ENCODE measurements at places on chromosomes 7 and 10.

- DNase-seq = peak; percentile 82
Observed at GRCh38 chr7:133252858-133253518, at the start of gene EXOC4. Gene EXOC4 (plus strand): TSS chr7:133253078.

GRCh38 chr10:25959540-25960232 lies 25.7 kb downstream of the MYO3A start:
- DNase-seq = no peak

- DNase-seq = no peak
Observed at GRCh38 chr7:3301831-3302618, 973 bp downstream of the SDK1 start.

DNA sequence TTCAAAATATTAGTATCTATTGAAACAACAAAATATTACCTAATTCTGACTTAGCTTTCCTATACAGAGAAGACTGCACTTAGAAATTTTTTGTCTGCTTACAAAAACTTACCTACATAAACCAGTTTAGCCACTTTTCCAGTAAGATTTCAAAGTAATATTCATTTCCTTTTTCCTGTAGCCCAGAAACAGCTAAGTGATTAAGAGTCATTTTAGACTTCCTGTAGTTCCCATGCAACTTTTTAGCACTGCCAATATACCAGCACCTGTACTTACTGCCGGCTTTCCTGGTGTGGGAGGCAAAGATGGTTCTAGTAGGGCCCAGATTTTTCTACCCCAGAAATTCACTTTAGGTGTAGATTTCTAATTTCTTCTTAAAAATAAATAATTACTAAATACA lies 21.8 kb downstream of the NT5C2 start:
- DNase-seq = no peak

GRCh38 chr10:125035136-125035535 lies 93.2 kb downstream of the ZRANB1 start:
- no peak for DNase-seq

DNA sequence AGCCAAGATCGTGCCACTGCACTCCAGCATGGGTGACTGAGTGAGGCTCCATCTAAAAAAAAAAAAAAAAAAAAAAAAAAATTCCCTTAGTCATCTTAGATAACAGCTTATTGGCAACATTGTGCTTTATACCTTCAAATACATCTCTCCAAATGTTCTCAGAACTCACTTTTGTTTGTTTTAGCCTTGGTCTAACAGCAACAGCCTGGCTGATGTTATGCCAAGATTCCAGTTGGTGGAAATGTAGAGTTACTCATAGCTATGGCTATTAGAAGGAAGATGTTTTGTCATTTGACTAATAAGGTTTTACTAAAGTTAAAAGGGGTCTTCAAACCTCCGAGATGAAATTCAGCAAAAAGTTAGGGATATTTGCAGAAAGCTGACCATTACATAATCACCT lies 481.4 kb downstream of the NEBL start:
- DNase-seq = no peak

DNA sequence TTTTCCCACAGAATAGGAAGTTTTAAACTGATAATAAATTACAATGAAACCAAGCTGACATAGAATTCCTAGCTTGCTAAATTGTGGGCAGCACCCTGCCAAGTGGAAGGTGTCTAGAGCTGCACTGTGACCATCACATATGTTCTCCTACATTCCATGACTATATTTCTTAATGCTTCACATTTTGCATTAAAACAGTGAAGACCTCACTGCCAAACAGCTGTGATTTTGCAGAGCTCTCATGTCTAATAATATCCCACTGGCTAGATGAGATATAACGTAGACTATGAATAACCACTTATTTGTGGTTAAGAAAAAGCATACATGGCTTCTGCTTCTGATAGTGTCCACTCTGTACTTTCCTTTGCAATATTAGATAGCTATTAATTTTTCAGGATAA lies 228.3 kb upstream of the TEX47 start:
- no peak for DNase-seq

GRCh38 chr10:111139567-111139966 lies 62.7 kb downstream of the ADRA2A start:
- DNase-seq = no peak

- DNase-seq = no peak
Observed at GRCh38 chr10:14658331-14659127, 116.2 kb downstream of the FAM107B start.

- DNase-seq = no peak
Observed at GRCh38 chr10:69631566-69631965, 1.5 kb downstream of the FAM241B start.

GRCh38 chr10:4652111-4653010 lies 173.6 kb upstream of the AKR1E2 start:
- no peak for DNase-seq

- no peak for DNase-seq
Observed at GRCh38 chr10:32065856-32066255, 9.6 kb upstream of the KIF5B start.

- DNase-seq = peak; percentile 44
Observed at GRCh38 chr10:87818505-87819288, 671 bp upstream of the ATAD1 start.

GRCh38 chr10:132446661-132447445 lies 49.9 kb downstream of the PWWP2B start:
- peak; percentile 32 for DNase-seq

DNA sequence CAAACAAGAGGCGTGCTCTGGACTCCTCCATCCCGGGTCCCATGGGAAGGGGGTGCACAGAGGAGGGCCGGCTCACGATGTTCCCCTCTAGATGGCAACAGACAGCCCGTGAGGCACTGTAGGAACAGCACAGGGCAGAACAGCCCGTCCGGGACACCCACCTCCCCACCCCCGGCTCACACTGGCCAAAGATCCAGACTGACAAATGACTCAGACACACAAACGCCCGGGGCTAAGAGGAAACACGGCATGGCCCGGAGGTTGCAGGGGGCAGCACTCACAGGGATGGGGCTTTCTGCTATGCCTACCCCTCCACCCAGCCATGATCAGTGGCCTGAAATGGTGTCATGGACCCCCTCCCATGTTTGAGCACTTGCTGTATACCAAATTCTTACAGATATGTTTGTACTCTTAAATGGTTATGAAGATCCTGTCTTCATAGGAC lies 4.9 kb upstream of the ELN start:
- no peak for DNase-seq

DNA sequence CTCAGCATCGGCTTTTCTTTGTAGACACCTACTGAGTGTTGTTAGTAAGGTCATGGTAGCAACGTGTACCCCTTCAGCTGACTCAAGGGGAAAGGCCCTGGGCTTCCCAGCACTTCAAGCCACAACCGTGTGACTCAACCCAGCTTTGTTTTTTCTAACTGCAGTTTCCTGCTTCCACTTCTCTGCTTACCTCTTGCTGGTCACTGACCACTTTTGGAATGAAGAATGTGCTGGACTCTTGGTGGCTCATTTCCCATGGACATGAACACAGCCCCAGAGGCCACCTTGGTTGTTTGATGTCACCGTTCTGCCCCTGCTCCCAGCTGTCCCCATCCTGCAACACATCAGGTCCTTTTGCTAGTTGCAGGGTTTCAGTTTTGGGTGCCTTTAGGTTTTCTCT lies 69.5 kb upstream of the ZNF438 start:
- DNase-seq = peak; percentile 13

- DNase-seq = no peak
Observed at GRCh38 chr7:101174322-101174854, 5.7 kb downstream of the NAT16 start.

GRCh38 chr10:101631821-101632475 lies 43.8 kb downstream of the DPCD start:
- DNase-seq = no peak

GRCh38 chr10:88553116-88553752 lies 29.9 kb downstream of the RNLS start:
- peak; percentile 13 for DNase-seq

DNA sequence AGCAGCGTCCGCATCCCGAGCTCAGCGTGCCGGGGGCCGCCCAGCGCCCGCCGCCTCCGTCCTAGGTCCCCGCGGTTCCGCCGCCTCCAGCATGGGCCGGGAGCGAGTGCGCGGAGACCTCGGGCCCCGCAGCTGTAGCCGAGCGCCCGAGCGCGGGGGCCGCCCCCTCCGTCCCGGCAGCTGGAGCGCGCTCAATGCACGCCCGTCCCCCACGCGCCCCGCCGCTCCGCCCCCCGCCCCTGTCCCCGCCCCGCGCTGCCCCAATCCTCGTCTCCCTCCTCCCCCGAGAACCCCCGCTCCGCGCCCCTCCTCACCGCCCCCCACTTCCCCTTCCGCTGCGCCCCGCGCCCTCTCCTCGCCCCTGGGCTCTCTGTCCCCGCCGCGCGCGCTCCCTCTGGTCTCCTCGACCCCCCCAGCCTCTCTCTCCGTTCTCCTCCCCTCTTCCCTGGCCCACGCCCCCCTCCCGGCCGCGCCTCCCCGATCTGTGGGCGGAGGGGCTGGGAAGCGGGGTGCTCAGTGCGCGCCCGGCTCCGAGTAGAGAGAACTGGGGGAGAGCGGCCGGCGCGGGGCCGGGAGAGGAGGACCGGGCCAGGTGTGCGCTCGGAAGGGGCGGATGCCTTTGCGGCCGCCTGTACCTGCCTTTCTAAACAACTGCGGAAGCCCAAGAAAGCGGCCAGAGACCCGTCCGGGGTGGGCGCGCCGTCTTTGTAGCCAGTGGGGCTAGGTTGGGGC lies at the start of gene VIPR2:
Gene VIPR2, minus strand, starts transcription at position 110 of the 732 bp plus-strand sequence. Its CDS starts 96 bp downstream, at position 14.
- DNase-seq = no peak

DNA sequence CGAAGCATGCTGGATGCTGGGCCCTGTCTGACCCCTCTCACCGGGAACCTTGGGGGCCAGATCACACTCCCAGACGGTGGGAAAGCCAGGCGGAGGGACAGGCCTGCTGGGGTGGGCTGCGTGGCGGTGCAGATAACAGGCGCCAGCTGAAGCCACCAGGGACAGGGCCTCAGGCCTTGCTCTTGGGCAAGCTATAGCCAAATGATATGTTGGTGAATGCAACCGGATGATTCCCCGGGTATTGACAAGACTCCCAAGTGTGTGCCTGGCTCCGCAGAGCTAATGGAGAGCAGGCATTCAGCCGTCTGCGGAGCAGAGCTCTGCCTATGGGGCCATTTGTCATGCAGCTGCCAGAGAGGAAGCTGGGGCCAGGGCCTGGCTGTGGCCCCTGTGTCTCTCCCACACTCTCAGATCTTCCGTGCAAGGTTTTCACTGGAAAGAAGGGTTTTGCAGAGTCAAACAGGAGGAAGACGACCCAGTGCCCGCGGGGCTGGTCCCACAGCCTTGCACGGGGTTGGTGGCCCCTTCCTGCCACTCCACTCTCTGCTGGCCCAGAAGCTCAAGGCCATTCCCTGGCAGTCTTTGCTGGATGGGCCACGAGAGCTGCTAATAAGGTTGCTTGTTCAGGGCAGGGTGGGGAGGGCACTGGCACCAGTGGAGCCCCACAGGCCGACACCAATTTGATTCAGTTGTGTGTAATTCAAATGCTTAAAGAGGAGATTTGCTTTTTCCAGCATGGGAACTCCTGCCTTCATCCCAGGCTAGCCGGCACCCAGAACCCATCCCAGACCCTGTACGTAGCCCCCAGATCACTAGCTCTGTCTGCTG lies 91.8 kb downstream of the PRKAG2 start:
- DNase-seq = no peak

GRCh38 chr7:31741852-31742251 lies 54.8 kb downstream of the PPP1R17 start:
- DNase-seq = no peak

DNA sequence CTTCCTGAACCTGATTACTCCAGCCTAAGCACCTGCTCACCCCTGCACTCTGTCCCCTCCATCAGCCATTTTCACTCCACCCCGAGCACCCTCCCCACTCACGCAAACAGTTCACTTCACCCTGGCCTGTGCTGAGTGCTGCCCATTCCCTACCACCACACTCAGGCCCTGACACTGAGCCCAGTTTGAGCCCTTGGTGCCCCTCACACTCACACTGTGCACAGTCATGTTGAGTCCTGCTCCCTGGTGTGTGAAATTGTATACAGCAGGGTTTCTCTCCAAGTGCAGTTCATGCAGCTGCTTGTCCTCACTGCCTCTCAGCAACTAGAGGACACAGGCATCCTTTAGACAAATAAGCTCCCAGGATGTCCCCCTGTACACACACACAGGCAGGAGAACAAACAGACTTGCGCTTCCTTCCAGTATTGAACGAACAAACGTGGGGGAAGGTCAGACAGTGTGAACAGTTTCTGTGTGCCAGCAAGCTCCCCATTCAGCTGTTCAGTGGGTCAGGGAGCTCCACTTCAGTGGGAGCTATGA lies 6.8 kb downstream of the MYO1G start:
- DNase-seq = no peak

GRCh38 chr10:57696641-57697040 lies 571.1 kb downstream of the IPMK start:
- DNase-seq = no peak

DNA sequence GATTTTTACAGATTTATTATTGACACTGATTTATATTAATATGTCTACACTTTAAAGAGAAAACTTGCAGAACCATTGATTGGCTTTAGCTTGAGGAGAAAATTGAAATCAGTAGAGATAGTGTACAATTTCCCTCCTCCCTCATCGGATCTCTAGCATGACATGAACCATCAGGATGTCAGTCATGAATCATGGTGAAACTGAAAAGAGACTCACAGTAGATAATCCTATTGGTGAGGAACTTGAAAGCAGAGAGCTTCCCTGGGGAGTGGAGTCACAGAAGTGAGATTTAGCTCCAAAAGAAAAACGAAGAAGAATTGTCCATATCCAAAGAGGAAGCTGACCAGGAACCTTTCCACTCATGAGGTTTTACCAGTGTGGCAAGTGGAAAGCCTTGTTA lies 346.8 kb downstream of the ABCA13 start:
- DNase-seq = no peak

GRCh38 chr7:75045881-75046280 lies 27.7 kb downstream of the RCC1L start:
- no peak for DNase-seq

GRCh38 chr10:101444058-101444898 lies 90.3 kb downstream of the BTRC start:
- no peak for DNase-seq

DNA sequence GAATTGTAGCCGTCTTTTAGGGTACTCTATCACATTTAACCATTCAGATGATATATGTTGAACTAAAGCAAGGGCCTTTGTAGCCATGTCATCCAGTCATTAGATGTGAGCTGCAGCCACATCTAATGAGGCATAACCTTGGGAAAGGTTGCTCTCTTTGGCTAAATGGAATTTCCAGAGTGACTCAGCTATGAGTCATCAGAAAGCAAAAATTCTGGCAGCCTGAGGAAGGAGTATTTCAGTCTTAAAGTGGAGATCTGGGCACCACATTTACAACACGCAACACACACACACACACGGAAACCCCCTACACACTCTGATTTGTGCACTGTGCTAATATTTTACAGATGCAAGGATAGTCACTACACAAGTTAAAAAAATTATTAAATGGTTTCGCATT lies 176.9 kb upstream of the ZWINT start:
- DNase-seq = no peak
